GM10248 (cell line): ENCODE measurements at places on chromosomes 11 and 22.

DNA sequence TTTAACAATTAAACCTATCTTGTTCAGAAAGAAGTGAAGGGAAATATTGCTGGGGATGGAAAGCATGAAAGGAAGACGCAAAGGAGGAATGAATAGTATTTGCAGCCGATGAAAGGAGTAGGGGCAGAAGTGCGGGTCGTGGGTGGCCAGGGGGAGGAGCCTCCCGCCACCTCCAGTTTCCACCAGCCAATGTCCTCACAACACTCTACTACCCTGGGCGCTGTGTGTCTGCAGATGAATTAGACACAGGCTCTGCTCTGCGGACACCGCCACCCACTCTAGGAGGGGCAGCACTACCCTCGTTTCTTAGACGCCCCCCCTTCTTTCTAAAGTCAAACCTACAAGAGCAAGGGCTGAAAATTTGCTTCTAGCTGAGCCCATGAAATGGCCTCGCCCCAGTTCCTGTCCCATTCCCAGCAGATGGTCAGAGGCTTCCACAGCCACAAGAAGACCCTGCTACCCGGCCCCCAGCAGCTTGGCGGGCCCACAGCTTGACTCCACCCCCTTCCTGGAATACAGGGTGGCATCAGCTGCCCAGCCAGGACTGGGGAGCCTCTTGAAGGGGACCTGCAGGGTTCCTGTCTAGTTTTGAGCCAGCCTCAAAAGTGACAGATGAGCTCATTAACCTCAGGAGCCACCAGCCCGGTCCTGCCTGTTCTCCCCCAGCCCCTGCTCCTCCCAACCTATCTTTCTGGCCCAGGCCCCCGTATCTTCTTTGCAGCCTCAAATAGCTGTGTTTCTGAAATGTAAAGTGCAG, 268.1 kb downstream of the BUD13 start:
- no peak for DNase-seq

GRCh38 chr11:12900496-12900895, 108.6 kb upstream of the RASSF10 start:
- DNase-seq: no peak

DNA sequence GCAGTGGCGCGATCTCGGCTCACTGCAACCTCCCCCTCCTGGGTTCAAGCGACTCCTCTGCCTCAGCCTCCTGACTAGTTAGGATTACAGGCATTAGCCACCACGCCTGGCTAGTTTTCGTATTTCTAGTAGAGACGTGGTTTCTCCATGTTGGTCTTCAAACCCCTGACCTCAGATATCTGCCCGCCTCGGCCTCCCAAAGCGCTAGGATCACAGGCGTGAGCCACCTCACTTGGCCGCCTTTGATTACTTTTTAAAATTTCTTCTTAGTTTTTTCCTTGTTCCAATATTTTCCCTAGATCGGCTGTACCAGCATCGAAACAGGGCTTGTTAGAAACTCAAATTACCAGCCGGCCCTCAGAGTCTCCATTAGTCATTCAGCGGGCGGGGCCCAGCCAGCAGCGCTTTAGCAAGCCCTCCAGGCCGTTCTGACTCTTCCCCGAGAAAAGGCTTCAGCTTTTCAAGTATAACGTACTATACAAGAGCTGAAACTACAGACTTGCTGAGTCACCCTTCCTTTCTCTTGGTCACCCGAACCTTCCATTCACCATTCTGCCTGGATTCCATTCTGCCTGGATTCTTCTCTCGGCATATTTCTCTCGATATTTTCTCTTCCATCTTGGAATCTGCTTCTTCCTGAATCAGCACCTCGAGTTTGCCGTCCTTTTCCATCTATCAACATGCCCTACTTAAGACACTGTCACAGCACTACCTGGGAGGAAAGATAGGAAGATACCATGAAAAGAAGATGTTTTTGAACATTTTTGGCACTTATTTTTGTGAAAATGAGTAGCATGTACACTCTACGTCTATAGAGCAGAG, 6.7 kb upstream of the CAPRIN1 start:
- DNase-seq: no peak

DNA sequence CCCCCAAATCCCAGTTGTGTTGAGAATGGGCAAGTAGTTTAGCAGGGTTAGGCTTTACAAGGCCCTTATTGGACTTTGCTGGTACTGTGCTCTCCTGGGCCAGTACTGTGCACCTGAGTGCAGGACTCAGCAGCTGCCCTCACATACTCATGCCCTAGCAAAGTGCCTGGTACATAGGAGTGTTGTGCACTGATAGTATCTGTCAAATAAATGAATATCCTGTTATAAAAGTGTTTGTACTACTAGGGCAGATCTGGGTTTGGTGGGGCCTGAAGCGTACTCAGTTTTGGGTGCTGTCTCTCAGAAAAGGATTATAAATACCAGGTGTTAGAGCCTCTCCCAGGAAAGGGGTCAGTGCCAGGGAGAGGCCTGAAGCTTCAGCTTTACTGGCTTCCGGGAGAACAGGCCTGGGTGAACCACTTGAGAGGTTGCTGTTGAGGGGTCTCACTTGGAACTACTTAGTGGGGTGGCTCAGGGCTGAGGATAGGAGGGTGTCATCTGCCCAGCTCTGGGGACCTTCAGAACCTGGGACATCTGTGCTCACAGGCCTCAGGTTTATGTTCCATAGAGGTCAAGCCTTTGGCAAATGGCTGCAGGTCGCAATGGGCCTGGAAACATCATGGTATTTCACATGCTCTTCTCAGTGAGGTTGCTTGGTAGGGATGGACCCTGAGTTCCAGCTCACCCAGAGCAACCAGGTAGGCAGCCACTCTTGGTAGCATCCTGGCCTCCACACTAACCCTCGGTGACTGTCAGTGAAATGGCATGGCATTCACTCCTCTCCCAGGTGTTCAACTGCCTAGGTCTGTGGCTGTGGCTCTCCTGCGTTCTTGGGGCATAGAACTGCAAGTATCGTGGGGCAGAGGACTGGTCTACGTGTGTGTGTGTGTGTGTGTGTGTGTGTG, 106.1 kb downstream of the ZBTB16 start:
- DNase-seq: no peak

GRCh38 chr11:279040-279965, 1.1 kb downstream of the NLRP6 start:
- DNase-seq: no peak

GRCh38 chr11:95976550-95976949, 52.6 kb upstream of the MTMR2 start:
- no peak for DNase-seq

DNA sequence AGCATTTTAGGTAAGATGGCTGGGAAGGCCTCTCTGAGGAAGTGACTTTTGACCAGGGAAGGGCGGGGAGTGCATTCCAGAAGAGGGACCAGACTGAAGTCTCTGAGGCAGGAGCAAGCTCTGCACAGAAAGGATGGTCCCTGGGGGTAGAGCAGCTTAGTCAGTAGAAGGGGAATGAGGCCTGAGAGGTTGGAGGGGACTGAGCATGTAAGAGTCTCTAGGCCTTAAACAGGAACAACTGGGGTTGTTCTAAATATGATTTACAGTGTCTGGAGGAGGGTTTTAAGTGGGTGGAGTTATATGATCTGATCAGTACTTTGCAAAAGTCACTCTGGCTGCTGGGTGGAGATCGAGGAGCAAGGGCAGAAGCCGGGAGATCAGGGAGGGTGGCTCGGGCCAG, 31.7 kb upstream of the TEF start:
- DNase-seq: no peak

DNA sequence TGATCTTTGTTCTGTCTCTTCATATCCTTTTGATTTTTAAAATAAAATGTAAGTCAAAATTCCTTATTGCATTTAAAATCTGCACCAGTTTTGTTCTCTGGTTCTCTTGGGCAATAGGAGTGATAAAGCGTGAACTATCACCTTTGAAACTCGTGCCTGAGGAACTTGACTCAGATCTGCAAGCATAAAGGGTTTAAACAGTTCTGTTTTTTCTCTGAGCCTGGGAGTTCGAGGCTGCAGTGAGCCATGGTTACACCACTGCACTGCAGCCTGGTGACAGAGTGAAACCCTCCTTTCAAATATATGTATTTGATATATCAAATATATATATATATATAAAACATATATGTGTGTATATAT, 38.9 kb upstream of the CLMP start:
- DNase-seq: no peak

DNA sequence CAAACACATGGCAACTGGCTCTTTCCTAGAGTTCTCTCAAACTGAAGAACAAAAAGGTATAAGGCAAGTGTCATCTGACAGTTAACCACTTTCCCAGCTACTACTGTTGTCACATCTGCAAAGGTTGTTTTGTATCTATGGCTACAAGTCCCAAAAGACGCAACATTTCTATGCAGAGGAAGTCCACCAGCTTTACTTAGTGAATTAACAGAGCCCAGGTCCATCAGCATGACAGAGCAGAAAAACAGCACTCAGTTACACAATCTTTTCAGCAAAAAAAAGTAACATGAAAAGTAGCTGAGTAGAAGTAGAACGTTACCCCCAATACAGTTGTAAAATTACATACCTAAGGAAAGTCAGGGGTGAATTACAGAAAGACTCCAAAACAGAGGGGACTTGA, 12.1 kb downstream of the CPSF7 start:
- no peak for DNase-seq

DNA sequence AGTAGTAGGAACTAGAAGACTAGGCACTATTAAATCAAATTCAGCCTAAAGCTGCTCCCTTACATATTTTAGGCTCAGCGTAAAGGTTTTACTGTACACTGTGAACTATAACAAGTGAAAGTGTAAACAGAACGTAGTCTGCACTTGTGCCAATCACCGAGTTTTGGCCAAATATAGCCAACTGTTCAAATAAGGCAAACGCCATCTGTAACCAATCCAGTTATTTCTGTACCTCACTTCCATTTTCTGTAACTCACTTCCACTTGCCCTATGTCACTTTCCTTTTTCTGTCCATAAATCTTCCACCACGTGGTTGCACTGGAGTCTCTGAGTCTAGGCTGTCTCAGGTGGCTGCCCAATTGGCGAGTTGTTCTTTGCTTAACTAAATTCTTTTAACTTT, 2132.2 kb downstream of the LRRC4C start:
- DNase-seq: no peak

DNA sequence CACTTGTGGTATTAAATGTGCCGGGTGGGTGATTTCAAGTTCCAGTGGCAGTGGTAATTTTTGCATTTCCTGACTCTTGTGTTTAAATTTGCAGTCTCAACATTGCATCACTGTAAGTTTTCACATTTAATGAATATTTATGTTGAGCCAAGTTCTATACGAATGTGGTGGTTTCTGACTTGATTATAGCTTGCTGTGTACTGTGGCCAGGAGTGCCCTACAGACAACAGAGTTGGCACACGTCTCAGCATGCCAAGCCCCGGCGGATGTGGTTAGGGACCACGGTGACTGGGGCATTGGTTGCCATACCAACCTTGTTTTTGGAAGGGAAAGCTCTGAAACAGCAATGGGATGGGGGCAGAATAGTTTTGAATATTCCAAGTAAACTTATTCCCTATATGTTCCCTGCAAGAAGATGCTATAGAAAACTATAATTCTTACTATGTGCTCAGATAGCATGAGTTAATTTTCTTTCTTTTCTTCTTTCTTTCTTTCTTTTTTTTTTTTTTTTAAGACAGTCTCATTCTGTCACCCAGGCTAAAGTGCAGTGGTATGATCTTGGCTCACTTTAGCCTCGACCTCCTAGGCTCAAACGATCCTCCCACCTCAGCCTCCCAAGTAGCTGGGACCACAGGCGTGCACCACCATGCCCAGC, 16.0 kb downstream of the ZNRF3 start:
- no peak for DNase-seq

GRCh38 chr11:45343444-45343843, 57.3 kb upstream of the SYT13 start:
- no peak for DNase-seq

- no peak for DNase-seq
Measured at GRCh38 chr11:95067841-95068219, 1.1 kb downstream of the SRSF8 start.

DNA sequence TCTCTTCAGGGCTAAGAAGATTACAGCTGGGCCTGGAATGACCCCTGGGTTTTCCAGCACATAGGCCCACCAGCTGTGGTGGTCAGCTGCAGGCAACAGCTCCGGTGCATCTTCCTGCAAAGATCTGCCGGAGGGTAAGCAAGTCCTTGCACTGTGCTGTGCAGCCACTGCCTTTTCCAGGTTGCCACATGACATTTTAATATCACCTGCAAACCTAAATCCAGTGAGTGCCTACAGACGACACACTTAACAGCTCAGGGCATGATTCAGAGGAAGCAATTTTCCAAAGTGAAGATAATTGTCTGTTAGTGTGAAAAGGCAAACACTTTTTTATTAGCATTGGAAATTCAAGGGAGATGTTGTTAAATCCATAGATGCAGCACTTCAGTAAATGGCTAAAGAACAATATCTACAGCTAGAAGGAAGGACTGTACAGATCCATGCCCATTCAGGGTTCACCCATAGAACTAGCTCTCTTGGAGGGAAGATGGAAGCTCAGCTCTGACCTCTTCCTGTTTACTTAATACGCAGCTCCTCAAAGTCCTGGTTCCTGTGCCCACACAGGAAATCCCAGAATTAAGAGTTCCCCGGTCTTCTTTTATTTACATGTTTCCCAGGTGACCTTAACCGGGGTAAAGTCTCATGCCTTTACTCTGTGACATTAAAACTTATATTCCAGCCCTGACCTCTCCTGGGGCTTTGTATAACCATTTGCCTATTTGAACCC, 13.3 kb upstream of the NRIP3 start:
- DNase-seq: no peak

- DNase-seq: no peak
Measured at GRCh38 chr11:59459916-59460315, 3.2 kb downstream of the OR4D6 start.

DNA sequence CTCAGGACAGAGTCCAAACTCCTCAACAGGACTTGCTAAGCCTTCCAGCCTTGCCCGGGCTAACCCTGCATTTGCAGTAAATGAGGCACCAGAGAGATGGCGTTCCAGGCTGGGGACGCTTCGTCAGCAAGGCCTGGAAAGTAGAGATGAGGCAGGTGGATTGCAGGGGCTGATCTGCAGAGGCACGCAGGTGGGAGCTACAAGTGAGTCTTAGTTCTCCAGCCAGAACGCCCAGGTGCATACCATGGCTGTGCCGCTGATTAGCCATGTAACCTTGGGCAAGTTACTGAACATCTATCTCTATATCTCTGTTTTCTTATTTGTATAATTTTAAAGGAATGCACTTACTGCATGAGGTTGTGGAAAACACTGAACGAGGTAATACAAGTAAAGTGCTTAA, 52.7 kb upstream of the BARX2 start:
- DNase-seq: no peak
